T47D (cell line): ENCODE measurements at places on chromosomes 2 and 18.

- DNase-seq: no peak
Observed at GRCh38 chr18:24633121-24633520, 172.7 kb downstream of the HRH4 start.

DNA sequence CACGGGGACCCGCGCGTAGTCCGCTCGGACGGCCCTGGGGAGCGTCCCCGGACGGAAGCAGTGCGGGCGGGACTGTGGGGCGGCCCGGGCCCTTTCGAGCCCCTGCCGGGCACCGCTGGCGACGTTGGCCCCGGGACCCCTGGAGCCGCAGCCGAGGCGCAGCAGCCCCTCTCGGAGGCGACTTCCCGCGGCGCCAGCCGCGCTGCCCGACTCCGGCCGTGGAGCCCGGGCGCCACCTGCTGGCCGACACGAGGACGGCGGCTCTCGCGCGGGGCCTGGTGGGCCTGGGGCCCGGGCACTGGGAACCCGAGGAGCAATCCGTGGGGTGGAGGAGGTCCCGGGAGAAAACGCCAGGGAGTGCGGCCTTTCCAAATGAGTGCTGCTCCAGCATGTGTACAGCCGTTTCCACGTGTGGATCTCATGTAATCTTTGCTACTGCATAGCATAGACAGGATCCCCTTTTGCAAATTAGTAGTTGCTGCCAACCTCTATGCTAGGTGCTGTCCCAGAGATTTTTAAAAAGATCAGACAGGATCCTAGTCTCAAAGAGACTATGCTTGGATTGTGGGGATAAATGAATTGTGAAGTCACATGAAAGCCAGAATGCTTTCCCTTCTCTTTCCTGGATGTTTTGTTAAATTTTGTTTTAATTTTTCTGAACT, 4.0 kb downstream of the ID2 start:
- peak; percentile 44 for DNase-seq

DNA sequence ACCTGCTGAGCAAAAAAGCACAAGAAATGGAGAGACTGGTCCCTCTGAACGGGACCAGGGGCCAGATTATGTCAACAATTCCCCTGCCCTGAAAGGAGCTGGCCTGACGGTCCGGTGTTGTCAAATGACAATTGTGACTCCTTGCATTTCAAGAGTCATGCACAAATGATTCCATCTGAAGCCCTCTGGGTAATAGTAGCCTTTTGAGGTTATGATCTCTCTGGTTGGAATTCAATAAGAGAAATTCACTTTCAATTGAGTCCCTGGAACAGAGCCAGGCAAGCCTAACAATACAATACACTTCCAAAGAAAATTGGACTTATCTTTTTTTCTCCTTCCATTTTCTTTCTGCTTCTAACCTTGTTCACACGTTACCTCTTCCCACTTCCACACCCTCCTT, 116.9 kb downstream of the C1D start:
- DNase-seq: no peak

DNA sequence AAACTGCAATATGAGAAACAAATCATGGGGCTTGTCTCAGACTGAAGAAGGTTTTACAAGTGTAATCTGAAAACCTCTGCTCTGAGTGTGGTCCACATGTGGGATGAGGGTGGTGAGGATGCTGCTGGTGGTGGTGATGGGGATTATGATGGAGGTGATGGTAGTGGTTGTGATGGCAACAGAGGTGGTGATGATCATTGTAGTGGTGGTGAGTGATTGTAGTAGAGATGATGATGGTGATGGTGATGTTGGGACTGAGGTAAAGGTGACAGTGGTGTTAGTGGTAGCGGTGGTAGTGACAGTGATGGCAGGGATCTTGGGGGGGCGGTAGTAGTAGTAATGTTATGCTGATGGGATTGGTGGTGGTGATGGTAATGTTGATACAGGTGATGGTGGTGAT, 217.8 kb downstream of the ANAPC1 start:
- no peak for DNase-seq

- DNase-seq: no peak
Observed at GRCh38 chr2:168571061-168571460, 115.0 kb downstream of the CERS6 start.

DNA sequence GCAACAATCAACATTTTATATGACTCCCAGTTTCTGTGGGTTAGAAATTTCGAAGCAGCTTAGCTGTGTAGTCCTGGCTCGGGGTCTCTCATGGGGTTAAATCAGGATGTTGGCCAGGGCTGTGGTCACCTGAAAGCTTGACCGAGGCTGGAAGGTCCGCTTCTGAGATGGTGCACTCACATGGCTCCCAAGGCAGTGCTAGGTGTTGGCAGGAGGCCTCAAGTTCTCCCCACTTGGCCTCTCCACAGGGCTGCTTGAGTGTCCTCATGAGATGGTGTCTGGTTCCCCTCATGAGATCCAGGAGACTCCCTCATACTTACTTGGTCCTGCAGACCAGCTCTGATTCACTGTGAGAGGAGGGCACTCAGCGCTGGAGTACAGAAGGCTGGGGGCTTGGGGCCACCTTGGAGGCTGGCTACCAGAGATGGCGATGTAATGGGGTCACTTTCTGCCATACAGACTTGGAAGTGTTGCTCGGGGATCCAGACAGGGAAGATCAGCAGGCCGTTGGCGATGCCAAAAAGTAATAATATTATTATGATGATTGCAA, 98.8 kb downstream of the INHBB start:
- no peak for DNase-seq

GRCh38 chr2:104856973-104857261, 3.0 kb downstream of the POU3F3 start:
- DNase-seq: no peak

DNA sequence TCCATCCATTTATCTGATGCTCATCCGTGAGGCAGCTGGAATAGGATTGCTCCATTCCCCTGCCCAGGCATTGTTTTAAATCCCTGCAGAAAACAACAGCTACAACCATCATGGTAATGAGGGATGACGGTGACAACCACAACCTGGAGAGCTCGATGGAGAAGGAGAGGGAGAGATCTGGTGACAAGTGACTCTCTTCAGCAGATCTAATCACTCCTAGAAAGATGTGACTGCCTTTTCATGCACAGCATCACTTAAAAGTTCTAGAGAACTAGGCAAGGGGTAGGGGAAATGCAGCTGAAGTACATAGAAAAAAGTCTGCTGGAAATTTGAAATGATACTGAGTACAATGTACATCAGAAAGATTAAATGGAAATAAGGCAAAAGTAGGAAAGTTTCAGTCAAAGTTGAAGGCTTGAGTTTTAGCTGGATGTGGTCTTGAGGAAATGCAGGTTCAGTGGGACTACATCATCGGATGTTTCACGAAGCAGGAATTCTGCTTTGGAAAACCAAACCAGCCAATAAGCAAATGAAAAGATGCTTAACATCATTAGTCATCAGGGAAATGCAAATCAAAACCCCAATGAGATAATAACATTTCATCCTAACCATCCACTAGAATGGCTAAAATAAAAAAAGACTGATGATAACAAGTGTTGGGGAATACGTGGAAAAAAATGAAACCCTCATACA, 6.8 kb upstream of the ARHGAP25 start:
- DNase-seq: no peak

- DNase-seq: no peak
Observed at GRCh38 chr18:50830544-50830943, 10.7 kb upstream of the MRO start.

DNA sequence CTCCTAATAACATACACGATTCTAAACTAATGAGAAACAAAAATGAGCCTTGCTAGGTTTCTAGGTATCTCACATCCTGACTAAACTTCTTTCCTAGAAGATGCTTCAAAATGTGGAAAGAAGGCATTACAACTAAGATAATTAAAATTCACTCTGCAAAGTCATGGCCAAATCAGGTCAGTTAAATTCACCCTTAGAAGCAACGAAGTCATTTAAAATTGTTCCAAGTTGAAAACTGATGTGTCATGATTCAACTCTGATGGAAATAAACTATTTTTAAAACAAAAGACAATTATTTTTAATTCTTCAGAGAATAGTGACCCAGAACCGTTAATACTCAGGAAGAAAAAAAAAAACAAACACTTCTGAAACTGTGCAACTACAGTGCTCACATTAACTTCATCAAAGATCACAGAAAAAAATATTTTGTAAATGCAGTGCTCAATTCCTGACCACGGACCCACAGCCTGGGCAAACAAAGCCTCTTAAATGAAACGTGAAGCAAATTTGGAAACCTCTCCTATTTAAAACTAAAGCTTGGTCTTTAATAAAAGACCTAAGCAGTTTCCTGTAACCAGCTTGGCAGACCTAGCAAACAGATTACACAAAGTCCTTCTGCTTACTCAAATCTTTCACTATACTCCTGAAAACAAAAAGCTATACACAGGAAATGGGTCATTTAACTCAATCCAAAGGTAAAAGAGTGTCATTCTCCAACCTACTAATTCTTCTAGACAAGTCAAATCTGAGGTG, 39.0 kb downstream of the CHN1 start:
- no peak for DNase-seq

DNA sequence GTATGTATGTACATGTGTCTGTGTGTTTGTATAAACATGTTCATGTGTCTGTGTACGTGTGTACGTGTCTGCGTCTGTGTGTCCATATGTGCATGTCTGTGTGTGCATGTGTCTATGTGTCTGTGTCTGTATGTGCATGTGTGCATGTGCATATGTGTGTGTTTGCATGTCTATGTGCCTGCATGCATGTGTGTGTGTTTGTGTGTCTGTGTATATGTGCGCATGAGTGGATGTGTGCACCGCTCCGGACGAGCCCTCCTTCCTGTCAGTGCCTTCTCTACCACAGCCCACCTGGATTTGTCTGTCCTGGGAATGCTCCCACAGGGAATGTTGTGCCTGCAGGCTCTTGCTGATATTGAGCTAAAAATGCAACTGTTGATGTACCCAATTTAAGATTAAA, 113.3 kb upstream of the EPC2 start:
- no peak for DNase-seq

DNA sequence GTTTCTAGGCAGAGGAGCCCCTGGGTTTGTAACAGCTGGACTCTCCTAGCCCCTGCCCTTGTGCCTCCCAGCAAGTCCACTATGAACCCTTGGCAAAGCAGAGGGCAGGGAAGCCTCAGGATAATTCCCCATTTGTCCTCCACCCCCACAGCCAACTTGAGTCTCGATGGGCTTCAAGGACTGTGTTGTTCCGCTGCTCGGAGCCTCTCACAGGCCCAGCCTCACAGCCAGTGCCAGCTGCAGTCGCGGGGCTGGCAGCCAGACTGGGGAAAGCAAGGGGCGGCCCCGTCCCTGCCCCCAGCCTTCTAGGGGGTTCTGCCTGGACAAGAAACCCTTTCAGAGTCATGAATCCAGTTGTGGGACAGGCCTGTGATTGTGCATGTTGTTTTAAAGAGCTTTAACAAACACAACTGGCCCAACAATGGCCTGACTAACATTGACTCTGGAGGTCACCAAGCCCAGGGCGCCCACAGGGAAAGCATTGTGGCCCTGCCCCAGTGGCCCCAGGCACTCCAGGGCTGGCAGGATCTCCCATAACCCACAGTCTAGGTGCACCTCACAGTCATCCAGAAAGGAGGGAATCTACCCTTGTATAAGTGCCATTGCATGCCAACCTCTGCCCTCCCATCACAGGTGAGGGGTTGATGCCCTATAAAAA, 71.8 kb upstream of the DAPL1 start:
- DNase-seq: peak; percentile 22

- DNase-seq: no peak
Observed at GRCh38 chr18:28039078-28039477, 137.9 kb downstream of the CDH2 start.

DNA sequence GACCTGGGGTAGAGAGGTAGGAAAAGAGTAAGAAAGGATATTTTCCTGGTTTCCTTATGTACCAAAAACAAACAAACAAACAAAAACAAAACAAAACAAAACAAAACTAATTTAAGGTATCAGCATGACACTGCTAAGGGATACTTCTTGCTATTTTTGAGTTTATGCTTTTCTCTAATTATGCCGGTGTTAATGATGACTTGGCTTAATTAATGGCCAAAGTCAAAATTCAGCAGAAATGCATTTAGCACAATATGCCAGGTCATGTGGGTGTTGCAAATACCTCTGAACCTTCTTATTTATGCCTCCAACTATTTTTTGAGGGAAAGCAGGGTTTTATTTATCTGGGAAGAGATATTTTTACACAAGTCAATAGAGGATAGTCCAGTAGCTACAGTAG, 3.2 kb upstream of the CHST9 start:
- no peak for DNase-seq

DNA sequence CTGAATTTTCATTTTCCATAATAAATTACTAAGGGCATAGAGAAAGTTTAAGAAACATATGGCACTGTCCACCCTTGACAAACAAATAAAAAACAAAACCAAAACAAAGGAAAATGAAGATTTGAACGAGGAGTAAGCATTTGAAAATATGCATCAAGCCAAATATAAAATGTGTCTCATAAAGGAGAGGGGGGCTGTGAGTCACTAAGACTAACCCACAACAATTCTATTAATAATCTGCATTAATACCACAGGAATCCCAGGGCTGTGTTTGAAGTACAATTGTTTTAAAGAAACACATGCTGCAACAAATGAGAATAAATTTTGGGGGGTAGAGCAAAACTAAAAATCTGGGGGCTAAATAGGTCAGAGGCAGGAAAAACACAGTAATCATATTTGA, 53.8 kb upstream of the STK17B start:
- DNase-seq: no peak

DNA sequence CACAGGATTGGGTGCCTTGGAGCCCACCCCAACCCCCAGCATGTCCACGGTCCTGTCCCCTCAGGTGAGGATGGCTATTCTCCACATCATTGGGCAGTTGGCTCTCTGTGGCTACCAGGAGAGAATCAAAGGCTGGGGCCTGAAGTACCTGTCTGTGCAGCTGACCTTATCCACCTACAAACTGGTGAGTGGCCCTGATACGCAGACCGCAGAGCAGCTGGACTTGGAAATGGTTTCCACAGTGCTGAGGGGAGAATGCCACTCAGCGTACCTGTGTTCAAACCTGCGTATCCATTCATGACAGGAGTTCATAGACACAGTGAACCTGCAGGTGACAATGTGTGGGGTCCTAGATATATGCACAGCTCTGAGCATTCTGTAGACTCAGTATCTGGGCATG, 21.6 kb downstream of the MROH2A start:
- no peak for DNase-seq

DNA sequence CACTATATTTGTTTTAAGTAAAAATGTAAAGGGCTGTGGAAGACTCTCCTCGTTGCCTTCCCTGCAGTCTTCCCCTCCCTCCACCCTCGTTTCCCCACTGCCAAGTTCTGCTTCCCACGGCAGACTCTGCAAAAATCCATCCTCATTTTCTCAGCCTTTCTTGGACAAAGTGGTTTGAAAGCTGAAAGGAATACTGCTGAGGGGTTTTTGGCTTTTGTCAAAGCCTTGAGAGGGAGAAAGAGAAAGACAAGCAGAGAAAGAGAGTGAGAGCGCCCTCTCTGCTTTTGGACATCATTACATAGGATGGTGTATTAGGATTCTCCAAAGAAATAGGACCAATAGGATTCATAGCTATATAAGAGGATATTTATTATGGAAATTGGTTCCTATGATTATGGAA, 455.9 kb upstream of the SOX11 start:
- DNase-seq: no peak

GRCh38 chr2:51612387-51612786, 580.5 kb upstream of the NRXN1 start:
- DNase-seq: no peak
